ENCODE measurements at places on chromosomes 12 and 14.

- DNase-seq, result no peak
These were observed 133.1 kb downstream of the SLC5A8 start for GRCh38 chr12:101076921-101077320.

GRCh38 chr12:46480316-46480715, 107.7 kb upstream of the SLC38A2 start:
- DNase-seq, result no peak

- no peak for DNase-seq
These were observed 154.2 kb downstream of the CRADD start for GRCh38 chr12:93831374-93831773.

GRCh38 chr14:95059126-95059525, 98.2 kb downstream of the DICER1 start:
- DNase-seq, result no peak

GRCh38 chr12:66304296-66304900, 2.1 kb downstream of the HELB start:
- DNase-seq, result no peak

GRCh38 chr12:116642683-116643082, 83.5 kb downstream of the MAP1LC3B2 start:
- no peak for DNase-seq

DNA sequence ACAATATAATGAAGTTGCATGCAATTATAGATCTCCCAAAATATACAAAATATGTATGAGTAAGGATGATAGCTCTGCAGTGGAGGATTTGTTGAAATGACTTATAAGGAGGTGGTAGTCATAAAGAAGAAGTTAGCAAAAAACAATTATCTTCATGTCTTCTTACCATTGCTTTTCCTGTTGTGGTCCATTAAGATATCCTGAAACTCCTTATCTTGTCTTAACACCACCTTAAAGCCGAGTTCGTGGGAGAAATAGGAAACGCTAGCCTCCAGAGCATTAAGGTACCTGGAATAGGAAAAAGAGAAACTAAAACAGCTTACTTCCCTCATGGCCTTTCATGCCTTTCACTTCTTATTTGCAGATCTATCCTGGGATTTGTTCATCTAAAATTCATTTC, 15.2 kb downstream of the GUCY2C start:
- no peak for DNase-seq

DNA sequence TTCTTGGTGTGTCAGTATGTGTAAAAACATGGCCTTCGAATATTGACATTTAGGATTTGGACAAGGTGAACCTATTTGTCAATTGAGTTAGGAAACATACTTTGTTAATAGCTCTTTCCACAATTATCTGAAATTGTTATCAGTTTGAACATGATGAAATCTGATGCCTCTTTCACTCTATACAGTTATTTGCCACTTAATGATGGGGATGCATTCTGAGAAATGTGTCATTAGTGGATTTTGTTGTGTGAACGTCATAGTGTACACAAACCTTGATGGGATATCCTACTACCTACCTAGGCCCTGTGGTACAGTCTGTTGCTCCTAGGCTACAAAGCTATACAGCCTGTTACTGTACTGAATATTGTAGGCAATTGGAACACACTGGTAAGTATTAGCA, 4.8 kb downstream of the TULP3 start:
- no peak for DNase-seq

DNA sequence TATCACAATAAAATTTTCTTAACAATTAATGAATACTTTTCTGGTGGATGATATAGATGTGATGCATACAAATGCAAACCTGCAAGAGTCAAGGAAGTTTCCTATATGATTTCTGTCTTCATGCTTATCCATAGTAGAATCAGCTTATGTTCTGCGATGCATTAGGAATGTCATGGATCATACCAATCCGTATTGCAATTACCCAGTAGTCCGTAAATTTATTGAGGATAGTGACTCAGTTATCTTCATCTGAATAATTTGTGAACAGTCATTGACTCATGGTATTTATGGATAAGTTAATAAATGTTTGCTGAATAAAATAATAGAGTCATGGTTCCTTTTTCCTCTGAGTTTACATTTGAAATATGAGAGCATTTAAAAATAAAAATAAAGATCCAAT, 483.4 kb downstream of the LRFN5 start:
- DNase-seq, result no peak
